Brain (organoid and tissue), 16 donors: ENCODE measurements at places on chromosomes 5 and 9.

DNA sequence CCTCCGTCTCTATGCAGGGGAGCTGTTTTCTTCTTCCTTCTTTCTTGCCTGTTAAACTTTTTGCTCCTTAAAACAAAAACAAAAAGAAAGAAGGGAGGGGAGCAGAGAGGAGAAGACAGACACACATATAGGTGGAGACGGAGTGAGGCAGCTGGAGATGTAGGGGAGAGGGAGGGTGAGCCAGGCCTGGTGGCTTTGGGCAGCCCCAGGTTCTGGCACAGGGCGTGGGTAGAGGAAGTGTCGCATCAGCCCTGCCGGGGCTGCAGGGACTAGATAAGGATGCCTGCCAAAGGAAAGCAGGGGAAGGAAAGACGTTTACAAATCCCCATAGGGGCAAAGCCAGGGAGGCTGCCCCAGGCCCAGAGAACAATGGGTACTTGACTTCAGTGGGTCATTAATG, 38.7 kb upstream of the PTGS1 start:
- no peak for DNase-seq

- peak; percentile 81 for DNase-seq
Observed at GRCh38 chr5:83564069-83564749, 92.7 kb downstream of the VCAN start.

GRCh38 chr5:138874771-138875551, at the start of gene LRRTM2:
TSS of gene LRRTM2 (minus strand) at chr5:138875335. CDS start at chr5:138874911, 424 bp downstream.
- peak; percentile 99 for DNase-seq

GRCh38 chr9:73129941-73130685, 21.6 kb upstream of the ANXA1 start:
- no peak for DNase-seq

GRCh38 chr5:95838001-95838520, 15.5 kb upstream of the GLRX start:
- peak; percentile 65 for DNase-seq

GRCh38 chr9:134641990-134642384, 384 bp downstream of the COL5A1 start:
- no peak for DNase-seq

DNA sequence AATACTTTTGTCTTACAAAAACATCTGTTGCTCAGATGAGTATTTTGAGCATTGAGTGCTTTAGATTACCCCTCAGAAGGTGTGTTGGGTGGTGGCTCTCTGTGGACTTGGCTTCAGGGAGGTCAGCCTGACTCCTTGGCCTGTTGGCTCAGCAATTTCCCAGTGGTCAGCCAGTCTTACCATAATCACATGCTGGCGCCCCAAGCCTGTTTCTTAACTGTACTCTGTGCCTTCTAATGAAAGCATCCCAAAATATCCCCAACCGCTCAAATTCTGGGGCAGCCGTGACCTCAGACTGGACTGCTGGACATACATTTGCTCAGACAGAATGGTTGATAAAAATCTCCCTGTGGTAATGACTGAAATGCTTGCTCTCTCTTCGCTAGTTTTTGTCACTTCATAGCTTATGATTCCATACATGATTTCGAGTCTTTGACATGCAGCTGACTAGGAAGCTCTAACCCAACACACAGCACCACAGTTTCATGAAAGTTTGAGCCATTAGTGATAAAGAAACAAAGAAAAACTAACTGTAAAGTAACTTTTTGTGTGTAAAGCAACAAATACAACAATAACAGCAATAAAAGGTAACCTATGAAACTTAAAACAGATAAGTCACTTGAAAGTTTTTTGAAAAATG, 562.2 kb upstream of the MEF2C start:
- DNase-seq = no peak

GRCh38 chr5:173480896-173481295, 135.6 kb downstream of the BOD1 start:
- no peak for DNase-seq

DNA sequence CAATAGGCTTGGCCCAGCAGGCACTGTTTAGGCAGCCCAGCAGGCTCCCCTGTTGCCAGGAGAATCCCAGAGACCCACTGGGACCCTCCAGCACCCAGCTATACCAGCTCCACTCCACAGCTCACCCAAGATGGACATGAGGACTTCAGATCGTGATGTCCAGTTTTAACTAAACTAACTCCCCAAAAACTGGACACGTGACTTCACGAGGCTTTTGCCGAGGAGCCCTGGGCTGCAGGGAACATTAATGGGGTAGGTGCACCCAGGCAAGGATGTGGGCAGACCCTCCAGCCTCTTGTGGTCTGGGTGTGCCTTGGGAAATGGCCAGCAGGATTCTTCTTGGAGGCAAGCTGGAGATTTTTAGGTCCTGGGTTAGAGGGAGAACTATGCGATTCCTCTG, 8.9 kb upstream of the NKD2 start:
- no peak for DNase-seq

DNA sequence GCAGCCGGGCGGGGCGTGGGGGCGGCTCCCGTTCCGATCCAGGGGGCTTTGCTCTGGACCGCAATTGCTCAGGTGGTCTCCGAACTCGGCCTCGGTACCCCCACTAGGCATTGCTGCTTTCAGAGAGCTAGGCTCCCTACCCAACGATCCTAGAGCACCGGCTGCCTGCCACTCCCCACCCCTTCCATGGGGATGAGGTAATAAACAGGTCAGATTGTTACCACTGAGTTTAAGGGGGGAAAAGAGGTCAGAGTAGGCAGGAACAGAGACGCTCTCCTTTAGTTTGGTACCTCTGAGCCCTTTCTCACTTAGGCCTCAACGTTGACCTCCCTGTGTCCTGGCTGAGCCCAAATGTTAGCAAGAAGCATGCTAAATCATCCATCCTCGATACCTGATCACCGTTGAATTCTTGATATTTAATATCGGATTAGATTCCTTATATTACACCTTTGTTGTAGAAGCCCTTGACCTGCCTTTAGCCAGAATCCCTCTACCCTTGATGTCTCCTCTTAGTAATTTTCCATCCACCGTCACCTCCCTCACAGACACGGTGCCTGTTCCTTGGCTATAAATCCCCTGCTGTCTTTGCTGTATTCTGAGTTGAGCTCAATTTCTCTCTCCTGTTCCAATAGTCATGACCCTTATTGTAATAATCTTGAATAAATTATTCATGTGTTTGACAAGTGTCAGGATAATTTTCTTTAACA, 588 bp upstream of the PLPP1 start:
- DNase-seq = peak; percentile 57

- no peak for DNase-seq
Observed at GRCh38 chr9:80771555-80772347, 917.6 kb downstream of the TLE1 start.

DNA sequence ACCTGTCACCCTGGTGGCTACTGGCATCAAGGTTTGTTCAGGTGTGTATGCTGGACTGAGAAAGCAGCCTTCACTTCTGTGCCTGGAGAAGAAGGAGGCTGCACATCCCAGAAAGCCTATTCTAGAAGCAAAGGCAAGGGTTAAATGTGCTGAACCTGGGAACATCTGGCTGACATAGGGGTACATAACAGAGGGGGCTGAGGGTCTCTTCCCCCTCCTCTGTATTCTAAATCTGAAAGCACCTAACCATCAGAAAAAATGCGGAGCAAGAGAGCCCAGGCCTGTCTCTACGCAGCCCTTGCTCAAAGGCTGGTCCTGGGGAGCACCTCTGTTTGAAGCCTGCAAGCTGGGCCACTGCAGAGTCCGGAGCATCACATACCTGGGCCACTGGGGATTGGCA, 53.2 kb upstream of the FSTL4 start:
- DNase-seq = no peak

- DNase-seq = peak; percentile 31
Observed at GRCh38 chr5:23506329-23507236, 826 bp upstream of the PRDM9 start.

GRCh38 chr5:138952962-138953361, 77.8 kb upstream of the LRRTM2 start:
- peak; percentile 44 for DNase-seq

GRCh38 chr9:124873664-124874063, 11.7 kb downstream of the ARPC5L start:
- DNase-seq = no peak

GRCh38 chr9:91177661-91178280, 183.9 kb downstream of the AUH start:
- DNase-seq = no peak
